ENCODE measurements at places on chromosomes 1 and 21.

GRCh38 chr1:1899967-1900327, 9.1 kb upstream of the GNB1 start:
- DNase-seq: no peak

GRCh38 chr1:236027104-236027503, 37.8 kb downstream of the NID1 start:
- peak; percentile 19 for DNase-seq

GRCh38 chr1:24975391-24975790, 45.3 kb upstream of the RUNX3 start:
- no peak for DNase-seq

GRCh38 chr1:230268371-230269170, 157.6 kb downstream of the PGBD5 start:
- DNase-seq: no peak

DNA sequence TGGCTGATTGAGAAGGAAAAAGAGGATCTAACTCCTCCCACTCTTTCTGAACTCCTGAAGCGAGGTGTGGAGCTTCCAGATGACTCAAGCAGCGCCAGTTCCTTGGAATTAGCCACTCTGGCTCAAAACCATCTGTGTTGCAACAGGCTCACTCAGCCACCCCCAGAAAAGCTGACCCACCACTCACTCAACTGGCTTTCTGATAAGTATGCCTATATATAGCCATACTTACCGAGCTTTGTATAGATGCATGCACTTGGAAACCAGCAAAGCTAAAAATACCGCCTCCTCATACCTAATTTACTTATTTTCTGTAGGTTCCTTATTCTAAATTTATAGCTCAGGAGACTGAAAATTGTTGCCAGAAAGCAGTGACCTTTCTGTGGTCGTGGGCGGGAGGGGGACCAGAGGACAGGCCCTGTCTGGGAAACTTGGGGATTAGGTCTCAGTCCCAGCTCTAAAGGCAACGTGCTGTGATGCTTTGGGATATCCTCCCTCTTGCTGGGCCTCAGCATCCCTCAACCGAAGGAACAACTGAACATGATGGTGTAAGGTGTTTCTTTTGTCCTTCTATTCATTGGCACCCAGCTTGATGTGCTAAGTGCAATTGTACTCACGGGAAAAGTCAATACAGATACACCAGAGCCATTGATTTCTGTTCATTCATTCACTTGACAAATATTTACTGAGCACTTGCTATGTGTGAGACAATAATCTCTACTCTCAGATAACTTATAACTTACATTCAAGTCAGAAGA, 65.7 kb downstream of the NENF start:
- DNase-seq: no peak

Data from CD8-positive, alpha-beta T cell (primary cell).